ENCODE measurements at places on chromosomes 1 and 21.

- no peak for ATAC-seq
These were observed 131.9 kb upstream of the LYPLAL1 start for GRCh38 chr1:219041818-219042217.

DNA sequence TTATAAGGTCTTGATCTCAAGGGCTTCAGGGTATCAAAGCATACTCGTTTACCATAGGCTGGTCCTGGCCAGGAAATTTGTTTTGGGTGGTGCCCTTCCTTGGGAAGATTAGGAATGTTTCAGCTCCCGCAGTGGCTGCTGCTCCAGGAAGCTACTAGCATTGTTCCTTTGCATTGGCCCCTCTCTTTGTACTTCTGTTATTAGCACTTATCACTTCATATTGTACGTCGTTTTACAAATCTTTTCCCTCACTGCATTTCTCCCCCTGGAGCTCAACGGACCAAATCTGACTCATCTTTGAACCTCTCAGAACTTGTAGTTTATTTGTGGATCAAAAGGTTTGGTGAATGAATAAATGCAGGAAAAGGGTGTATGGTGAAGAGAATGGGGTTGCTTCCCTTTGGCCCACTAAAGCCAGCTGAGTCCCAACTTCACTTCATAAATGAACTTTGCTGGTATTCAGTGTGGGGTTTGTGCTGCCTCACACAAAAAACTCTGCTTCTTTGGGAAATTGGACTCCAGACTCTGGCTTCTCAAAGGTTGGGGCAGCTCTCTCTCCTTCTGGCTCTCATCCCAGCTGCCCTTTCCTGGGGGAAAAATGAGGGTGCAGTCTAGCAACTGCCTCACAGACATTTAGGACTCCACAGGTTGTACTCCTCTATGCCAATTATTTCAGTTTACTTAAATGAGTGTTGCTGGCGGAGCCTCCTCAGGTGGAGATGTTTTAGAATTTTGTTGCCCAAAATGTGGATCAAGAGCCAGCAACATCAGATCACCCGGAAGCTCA is 5.9 kb downstream of the GNAT2 start:
- no peak for ATAC-seq

DNA sequence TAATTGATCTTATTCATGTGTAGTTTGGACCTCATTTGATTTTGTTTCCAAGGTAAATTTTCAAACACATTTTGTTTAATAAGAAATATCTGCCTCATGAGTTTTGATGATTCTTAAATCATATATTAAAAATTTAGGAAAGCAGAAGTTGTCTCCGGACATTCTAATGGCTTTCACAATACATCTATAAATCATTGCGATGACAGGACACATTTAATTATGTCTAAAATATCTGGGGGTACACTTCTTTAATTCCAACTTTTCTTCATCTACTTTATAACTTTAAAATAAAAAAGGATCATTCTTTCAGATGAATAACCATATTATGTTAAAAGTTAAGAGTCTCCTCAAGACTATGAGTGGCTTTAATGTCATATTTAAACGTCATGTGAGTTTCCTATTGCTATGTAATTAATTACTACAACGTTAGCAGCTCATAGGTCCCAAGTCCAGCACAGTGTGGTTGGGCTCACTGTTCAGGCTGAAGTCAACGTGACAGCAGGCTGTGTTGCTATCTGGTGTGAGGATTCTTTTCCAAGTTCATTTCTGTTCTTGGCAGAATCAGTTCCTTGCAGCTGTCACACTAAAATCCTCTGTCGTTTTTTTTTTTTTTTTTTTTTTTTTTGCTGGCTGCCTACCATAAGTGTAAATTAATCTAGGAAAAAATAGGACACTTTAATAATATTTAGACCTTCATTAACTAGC is 893.5 kb downstream of the LTN1 start:
- no peak for ATAC-seq

- ATAC-seq = peak; percentile 47
These were observed 27.5 kb upstream of the TMEM54 start for GRCh38 chr1:32928715-32929114.

DNA sequence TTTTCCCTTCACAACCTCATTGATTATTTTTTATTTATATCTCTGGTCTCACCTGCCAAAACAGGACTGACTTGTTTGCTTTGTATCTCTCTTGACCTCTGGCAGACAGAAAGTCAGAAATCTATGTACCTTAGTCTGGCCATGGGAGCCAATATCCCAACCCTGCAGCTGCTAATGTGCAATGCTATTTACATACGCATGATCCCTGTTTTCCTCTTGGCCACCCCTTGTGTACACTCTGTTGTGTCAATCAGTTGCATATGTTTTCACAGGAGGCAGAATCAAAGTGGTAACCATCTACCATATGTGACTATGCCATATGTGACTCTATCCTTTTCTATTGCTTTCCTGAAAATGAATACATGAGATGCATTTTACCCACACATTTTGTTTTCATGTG is 688.8 kb downstream of the PLA2G4A start:
- ATAC-seq = no peak

GRCh38 chr1:165315481-165315880 is 41.0 kb downstream of the LMX1A start:
- ATAC-seq = no peak

GRCh38 chr1:151693057-151693651 is 23.4 kb downstream of the CELF3 start:
- no peak for ATAC-seq

GRCh38 chr1:45796946-45797345 is 6.5 kb upstream of the MAST2 start:
- no peak for ATAC-seq

- no peak for ATAC-seq
These were observed 130.1 kb downstream of the DMRTB1 start for GRCh38 chr1:53589043-53589887.

- ATAC-seq = no peak
These were observed 209.8 kb downstream of the TPR start for GRCh38 chr1:186165303-186165702.

GRCh38 chr1:50333595-50333974 is 89.7 kb downstream of the DMRTA2 start:
- peak; percentile 80 for ATAC-seq

DNA sequence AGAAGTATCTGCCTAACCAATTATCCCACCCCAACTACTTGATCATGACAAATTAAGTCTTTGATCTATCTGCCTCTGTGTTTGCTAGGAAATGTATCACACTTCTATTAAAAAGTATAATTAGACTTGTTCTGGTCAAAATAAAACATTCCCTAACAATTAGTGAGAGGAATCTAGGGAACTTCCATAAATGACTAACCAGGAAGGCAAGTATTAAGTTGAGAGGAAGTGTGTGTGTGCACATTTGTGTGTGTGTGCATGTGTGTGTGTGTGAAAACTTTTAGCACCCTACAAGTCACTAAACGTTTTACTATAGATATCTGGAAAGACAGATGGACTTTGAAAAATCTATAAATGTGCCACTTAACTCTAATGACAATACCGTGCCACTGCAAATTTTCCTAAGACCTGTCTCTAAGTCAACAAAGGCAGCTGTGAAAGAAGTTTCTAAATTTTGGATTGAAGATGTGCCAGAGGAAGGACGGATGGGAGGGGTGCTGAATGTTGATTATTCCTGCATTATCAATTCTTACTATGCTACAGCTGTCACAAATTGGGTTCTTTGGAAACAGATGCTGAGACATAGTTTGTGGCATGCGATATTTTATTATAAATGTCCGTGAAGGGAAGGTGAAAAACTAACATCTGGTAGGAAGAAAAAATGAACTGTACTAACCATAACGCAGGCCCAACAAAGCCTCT is 567.1 kb downstream of the PTPRC start:
- ATAC-seq = no peak
